ENCODE measurements at places on chromosomes 1 and 21. TPM values are rescaled to one million over a fixed set of nuclear protein-coding genes. Genes with fewer than 3 reads are reported as not detected.

DNA sequence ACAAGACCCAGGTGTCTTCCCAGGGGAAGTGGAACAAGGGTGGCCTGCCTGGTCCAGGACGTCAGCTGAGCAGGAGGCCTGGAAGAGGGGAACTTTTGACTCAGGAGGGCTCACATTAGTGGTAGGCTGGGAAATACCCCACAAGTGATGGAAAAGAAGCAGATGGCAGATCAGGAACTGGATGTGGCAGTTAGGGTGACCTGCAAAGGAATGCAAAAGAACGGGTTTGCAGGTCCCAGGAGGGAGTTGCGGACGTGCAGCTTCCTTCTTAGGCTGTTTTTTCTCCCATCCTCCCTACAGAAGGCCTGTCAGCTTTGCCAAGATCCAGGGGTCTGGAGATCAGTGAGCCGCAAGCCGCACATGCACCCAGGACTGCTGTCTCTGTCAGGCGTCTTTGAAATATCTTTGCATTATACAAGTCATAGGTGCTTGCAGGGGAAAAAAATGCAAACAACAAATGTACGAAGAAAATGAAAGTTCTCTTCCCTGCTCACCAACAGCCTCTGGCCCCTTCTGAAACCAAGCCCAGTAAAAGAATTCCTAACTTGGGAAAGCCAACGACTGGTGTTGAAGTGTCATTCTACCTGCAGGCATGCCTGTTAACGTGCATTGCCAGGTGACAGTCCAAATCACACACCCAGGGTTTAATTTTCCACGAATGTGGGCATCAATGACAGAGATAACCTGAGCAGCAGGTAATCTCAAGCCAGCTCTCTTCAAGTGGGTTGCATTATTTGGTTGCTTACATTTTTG is 34.4 kb downstream of the NENF start:
- no peaks in the 10 kb centered on the region for H3K4me1 ChIP-seq
- H3K36me3 ChIP-seq = no peaks in the 10 kb centered on the region
- no peak for DNase-seq

DNA sequence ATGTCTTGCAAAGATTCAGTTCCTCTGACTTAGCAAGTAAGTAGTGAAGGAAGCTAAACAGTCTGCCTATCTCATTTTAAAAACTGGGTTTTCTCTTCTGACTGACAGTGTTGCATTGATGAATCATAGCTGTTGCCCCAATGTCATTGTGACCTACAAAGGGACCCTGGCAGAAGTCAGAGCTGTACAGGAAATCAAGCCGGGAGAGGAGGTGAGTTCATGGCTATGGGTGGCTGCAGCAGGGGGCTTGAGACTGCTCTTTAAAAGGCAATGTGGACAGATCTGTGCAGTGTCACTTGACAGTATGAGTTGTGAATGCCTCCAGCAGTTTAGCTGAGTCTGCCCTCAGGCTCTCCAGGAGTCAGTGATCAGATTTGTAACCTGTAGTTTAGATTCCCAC is 46.6 kb downstream of the SMYD2 start:
- DNase-seq = no peak
- H3K4me1 ChIP-seq = no peaks in the 10 kb centered on the region
- no peaks in the 10 kb centered on the region for H3K27me3 ChIP-seq
- H3K27ac ChIP-seq = no peak overlapping the region
- H3K36me3 ChIP-seq = peaks cover 54% of the 10 kb centered on the region

Gene CAMTA1
- 39.3 TPM for total RNA-seq

Gene PTPN7
- 145 TPM for total RNA-seq

GRCh38 chr1:188350104-188350503 is 1521.4 kb downstream of the PLA2G4A start:
- DNase-seq = no peak
- no peaks in the 10 kb centered on the region for H3K27me3 ChIP-seq
- H3K36me3 ChIP-seq = no peaks in the 10 kb centered on the region
- no peaks in the 10 kb centered on the region for H3K4me1 ChIP-seq
- no peak overlapping the region for H3K4me3 ChIP-seq

DNA sequence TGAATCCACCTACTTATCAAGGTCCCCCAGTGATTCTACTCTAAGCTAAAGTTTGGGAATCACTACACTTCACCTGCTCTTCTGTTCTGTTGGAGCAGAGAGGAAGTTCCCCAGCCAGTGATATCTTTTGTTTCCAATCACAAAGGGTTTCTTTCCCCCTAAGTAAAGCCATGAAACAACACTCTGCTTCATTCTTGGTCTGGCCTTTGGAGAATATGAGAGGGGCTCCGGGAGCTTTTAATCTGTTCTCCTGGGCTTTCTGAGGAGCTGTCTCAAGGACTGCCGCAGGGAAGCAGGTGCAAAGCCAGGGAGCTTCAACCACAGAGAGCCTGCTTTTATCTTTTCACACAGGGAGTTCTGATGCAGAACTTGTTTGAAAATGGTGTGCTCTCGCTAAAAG is 10.1 kb upstream of the SLAMF9 start:
- H3K27me3 ChIP-seq = peaks cover 8% of the 10 kb centered on the region
- DNase-seq = no peak
- H3K27ac ChIP-seq = no peak overlapping the region
- no peaks in the 10 kb centered on the region for H3K36me3 ChIP-seq
- no peak overlapping the region for H3K4me3 ChIP-seq
- no peaks in the 10 kb centered on the region for H3K4me1 ChIP-seq

GRCh38 chr1:59814901-59815825 is at the start of gene HOOK1:
Gene HOOK1, plus strand, starts transcription at chr1:59814949. Its CDS starts 169 bp downstream, at chr1:59815118.
- peak within 1 kb of the TSS; percentile 64 for H3K27ac ChIP-seq
- no peak for DNase-seq
- H3K36me3 ChIP-seq = no peaks in the 10 kb centered on the region
- peaks cover 17% of the 10 kb centered on the region for H3K4me1 ChIP-seq
- peak within 1 kb of the TSS; percentile 82 for H3K4me3 ChIP-seq

- no peak overlapping the region for H3K27ac ChIP-seq
- no peaks in the 10 kb centered on the region for H3K27me3 ChIP-seq
- no peak for DNase-seq
- no peaks in the 10 kb centered on the region for H3K36me3 ChIP-seq
These were observed 68.9 kb downstream of the NMNAT2 start for GRCh38 chr1:183349201-183349711.

GRCh38 chr21:29477941-29478340 is 179.2 kb downstream of the BACH1 start:
- H3K27me3 ChIP-seq = no peaks in the 10 kb centered on the region
- no peak for DNase-seq
- H3K36me3 ChIP-seq = no peaks in the 10 kb centered on the region
- H3K4me1 ChIP-seq = peaks cover 3% of the 10 kb centered on the region
- H3K27ac ChIP-seq = no peak overlapping the region

Gene TCP10L
- 0.41 TPM for total RNA-seq

DNA sequence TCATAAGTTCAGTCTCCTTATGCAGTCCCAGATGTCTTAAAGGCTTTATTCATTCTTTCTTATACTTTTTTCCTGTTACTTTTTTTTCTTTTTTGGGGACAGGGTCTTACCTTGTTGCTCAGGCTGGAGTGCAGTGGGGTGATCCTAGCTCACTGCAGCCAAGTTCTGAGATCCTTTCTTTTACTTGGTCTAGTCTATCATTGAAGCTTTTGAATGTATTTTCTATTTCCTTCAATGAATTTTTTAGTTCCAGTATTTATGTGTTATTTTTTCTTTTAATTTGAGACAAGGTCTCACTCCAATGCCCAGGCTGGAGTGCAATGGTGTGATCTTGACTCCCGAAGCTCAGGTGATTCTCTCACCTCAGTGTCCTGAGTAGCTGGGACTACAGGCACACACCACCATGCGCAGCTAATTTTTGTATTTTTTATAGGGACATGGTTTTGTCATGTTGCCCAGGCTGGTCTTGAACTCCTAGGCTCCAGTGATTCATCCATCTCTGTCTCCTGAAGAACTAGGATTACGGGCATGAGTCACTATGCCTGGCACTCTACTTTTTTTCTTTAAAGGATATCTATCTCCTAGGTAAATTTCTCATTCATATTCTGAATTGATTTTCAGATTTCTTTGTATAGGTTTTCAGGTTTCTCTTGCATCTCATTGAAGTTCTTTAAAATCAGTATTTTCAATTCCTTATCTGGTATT is 26.1 kb upstream of the GTF2B start:
- H3K4me1 ChIP-seq = no peaks in the 10 kb centered on the region
- no peaks in the 10 kb centered on the region for H3K27me3 ChIP-seq
- no peak overlapping the region for H3K27ac ChIP-seq
- H3K4me3 ChIP-seq = no peak overlapping the region

- no peak overlapping the region for H3K4me3 ChIP-seq
- DNase-seq = peak; percentile 73
- H3K36me3 ChIP-seq = peaks cover 2% of the 10 kb centered on the region
- H3K27me3 ChIP-seq = no peaks in the 10 kb centered on the region
These were observed 43.3 kb upstream of the LPAR3 start for GRCh38 chr1:84936116-84936810.

- no peaks in the 10 kb centered on the region for H3K27me3 ChIP-seq
- no peaks in the 10 kb centered on the region for H3K36me3 ChIP-seq
- DNase-seq = no peak
- H3K4me3 ChIP-seq = no peak overlapping the region
These were observed 43.3 kb downstream of the LRRC53 start for GRCh38 chr1:74468982-74469603.

DNA sequence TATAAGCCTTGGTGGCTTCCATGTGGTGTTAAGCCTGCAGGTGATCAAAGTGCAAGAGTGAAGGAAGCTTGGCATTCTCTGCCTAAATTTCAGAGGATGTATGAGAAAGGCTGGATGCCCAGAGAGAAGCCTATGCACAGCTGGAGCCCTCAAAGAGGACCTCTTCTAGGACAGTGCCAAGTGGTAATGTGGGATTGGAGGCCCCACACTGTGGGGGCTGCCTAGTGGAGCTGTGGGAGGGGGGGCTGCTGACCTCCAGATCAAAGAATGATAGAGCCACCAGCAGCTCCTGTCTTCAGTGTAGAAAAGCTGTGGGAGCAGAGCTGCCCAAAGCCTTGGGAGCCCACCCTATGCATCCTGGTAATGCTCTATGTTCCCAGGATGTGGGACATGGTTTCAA is 1512.7 kb upstream of the TPTE start:
- no peak overlapping the region for H3K27ac ChIP-seq
- H3K4me1 ChIP-seq = no peaks in the 10 kb centered on the region
- DNase-seq = no peak
- peaks cover 8% of the 10 kb centered on the region for H3K27me3 ChIP-seq
- H3K36me3 ChIP-seq = no peaks in the 10 kb centered on the region

- peak overlapping the region; percentile 78 for H3K27ac ChIP-seq
- peaks cover 35% of the 10 kb centered on the region for H3K4me1 ChIP-seq
- H3K36me3 ChIP-seq = peaks cover 7% of the 10 kb centered on the region
- H3K4me3 ChIP-seq = peak overlapping the region; percentile 97
- no peak for DNase-seq
These were observed 673 bp downstream of the CD46 start for GRCh38 chr1:207752456-207752998.

GRCh38 chr1:168087696-168088095 is 49.0 kb downstream of the GPR161 start:
- no peaks in the 10 kb centered on the region for H3K36me3 ChIP-seq
- no peak for DNase-seq
- no peaks in the 10 kb centered on the region for H3K27me3 ChIP-seq
- peaks cover 5% of the 10 kb centered on the region for H3K4me1 ChIP-seq
- H3K4me3 ChIP-seq = no peak overlapping the region
- H3K27ac ChIP-seq = no peak overlapping the region

DNA sequence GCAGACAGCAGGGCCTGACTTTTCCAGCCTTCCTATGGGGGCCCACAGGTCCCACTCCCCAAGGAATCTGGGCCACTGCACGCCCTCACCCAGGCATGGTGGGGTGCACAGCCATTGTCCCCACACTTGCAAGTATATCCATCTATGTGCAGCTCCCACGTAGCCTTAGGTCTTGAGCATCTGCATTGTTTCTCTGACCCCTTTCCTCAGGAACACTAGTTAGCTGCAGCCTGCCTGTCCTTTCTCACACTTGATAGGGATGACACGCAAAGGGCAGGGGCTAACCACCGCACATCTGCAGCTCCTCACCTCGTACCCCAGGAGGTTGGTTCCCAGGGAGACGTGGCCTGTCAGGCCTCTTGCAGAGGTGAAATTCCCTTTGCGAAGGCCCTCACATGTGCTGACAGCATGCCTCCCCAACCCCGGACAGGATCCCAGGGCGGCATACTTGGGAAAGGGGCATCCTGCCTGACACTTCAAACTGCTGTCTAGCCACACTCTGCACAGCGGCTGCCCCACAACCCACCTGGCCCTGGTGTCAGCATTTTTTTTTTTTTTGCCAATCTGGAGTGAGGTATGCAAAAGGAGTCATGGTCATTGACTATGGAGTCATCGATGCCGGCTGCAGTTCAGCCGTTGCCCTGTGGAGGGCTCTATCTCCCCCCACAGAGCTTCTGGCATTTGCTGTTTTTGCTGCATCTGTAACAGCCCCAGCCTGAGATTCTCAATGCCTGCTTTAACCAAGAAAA is 5.0 kb downstream of the JMJD4 start:
- peaks cover 42% of the 10 kb centered on the region for H3K4me1 ChIP-seq
- H3K4me3 ChIP-seq = no peak overlapping the region
- no peak for DNase-seq
- H3K36me3 ChIP-seq = peaks cover 16% of the 10 kb centered on the region

GRCh38 chr1:223012938-223013337 is 130.1 kb downstream of the TLR5 start:
- H3K36me3 ChIP-seq = no peaks in the 10 kb centered on the region
- H3K4me3 ChIP-seq = no peak overlapping the region
- DNase-seq = no peak
- H3K4me1 ChIP-seq = no peaks in the 10 kb centered on the region
- H3K27me3 ChIP-seq = no peaks in the 10 kb centered on the region
- no peak overlapping the region for H3K27ac ChIP-seq

DNA sequence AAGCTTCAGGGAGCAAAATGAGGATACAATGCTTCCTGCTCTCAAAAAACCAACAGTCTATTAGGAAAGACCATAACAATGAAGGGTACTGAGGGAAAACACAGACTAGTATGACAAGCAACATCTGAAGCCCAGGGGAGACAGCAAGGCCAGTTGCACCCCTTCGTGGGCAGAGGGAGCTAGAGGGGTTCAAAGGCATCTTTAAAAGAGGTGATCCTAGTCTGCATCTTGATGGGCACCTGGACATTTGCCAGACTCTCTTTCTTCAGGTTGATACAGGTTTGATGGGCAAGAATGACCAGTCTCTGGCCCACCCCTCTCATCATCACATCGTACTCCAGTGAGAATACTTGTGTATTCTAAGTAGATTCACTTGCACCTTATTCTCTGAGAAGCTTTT is 177.7 kb downstream of the VAV3 start:
- peak overlapping the region; percentile 14 for H3K27ac ChIP-seq
- DNase-seq = no peak
- H3K4me1 ChIP-seq = peaks cover 25% of the 10 kb centered on the region
- no peaks in the 10 kb centered on the region for H3K27me3 ChIP-seq
- H3K4me3 ChIP-seq = no peak overlapping the region

Gene SMCP
- not detected for total RNA-seq

All from CD4-positive, alpha-beta T cell (primary cell).